ENCODE measurements at places on chromosomes 12 and 14.

DNA sequence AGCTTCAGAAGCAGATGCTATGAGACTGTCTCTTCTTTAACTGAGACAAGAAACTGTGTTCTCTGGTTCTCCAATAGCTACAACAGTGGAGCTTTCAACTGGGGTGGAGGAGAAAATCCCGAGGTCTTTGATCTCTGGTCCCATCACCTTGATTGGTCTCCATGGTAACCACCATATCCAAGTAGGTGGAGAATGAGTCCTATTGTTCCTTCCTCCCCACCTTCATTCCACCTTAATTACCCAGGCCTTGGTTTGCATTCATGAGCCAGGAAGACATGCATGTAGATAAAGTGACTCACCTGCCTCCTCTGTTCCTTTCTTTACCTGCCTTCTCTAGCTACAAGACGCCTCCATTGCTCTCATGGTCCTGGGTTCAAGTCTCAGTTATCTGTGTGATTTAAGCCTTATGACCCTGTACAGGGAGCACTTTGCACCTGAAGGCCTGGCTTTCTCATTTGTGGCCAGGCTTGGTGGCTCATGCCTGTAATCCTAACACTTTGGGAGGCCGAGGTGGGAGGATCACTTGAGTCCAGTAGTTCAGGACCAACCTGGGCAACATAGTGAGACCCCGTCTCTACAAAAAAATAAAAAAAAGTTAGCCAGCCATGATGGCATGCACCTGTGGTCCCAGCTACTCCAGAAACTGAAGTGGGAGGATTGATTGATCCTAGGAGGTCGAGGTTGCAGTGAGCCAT, 157.7 kb upstream of the TBX3 start:
- no peak for DNase-seq

GRCh38 chr14:61598980-61599379, 96.3 kb upstream of the HIF1A start:
- DNase-seq = no peak

DNA sequence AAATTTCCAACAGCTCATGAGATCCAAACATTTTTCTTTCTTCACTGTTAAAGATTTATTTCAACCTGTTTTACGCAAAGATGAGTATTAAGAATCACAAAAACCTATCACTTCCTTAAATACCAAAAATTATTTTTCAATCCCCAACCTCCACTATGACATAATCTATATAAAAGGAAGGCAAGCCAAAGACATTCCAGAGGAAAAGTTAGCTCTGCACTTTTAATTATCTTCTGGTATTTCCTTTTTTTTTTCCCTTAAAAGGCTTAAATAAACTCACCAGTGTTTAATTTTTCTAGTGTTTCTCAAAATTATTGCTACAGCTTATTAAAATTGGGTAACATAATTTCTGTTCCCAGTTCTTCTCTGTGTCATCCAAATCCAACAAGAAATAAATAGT, 75.9 kb downstream of the BMP4 start:
- DNase-seq = no peak

GRCh38 chr12:51921017-51921725, 13.9 kb downstream of the ACVRL1 start:
- DNase-seq = no peak

- DNase-seq = no peak
These were observed 284.1 kb downstream of the BTG1 start for GRCh38 chr12:91861554-91861953.

GRCh38 chr12:54429014-54429471, 10.0 kb upstream of the ITGA5 start:
- no peak for DNase-seq

All from stimulated activated CD4-positive, alpha-beta T cell treated with anti-CD3 and anti-CD28 coated beads, Interleukin-12 subunit alpha, Interleukin-12 subunit beta, amount 100 ng/mL, for 4 hours (primary cell).